ENCODE measurements at places on chromosomes 7 and 10.

DNA sequence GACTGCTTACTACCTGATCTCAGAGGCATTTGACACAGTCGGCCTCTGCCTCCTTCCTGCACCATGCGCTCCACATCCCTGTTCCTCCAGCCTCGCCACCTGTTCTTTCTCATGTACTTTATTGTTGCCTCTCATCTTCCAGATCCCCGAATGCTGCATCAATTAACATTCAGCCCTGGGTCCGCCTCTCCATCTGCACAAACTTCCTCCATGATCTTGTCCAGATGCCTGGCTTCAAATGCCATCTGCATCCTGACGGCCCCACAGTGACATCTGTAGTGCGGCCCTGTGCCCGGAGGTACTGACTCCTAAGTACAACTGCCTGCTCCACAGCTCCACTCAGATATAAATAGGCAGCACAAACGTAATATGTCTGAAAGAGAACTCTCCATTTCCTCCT, 51.2 kb upstream of the STK17A start:
- no peak for DNase-seq

GRCh38 chr10:78424723-78425122, 391.1 kb downstream of the RPS24 start:
- DNase-seq, result no peak

DNA sequence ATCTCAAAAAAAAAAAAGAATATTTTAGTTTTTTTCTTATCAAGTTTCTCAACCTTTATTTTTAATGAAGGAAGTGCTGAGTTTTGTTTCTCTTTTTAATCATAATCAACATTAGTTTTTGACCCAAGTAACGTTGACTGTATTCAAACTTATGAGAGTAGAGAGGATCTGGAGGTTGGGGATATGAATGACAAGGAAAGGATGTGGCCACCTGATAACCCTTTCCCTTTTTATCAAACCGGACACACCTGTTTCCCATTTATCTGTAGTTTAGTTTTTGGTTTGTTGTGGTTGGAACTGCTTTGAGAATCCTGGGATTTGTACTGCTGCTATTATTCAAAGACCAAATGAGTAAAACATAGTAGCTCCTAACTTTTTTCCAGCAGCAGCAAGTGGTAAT, 38.6 kb downstream of the HACD1 start:
- no peak for DNase-seq

GRCh38 chr10:35505241-35505873, 99.8 kb upstream of the GJD4 start:
- no peak for DNase-seq

GRCh38 chr10:128063736-128064107, 62.5 kb downstream of the MKI67 start:
- DNase-seq, result no peak

Measured in GOT3 (cell line).